SW 1271 (cell line): ENCODE measurements at places on chromosomes 2 and 18.

DNA sequence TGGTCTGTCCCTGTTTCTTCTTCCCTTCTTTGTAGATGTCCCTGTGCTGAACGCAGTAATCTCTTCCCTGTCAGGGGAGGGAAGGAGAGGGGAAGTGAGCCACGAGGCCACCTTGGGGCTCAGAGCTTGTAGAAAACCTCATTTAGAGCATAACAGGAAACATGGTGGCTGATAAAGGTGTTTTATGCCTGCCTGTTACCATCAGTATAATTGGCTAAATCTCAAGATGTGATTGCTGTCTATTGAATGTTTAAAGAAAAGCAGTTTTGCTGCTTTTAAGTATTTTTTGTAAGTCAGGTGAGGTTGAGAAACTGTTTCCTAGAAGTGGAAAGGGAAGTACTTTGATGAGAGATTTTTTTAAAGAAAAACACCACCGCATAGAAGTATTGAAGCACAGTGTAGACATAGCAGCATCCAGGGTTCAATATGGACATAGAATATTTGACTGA lies 59.7 kb upstream of the PDK1 start:
- no peak for DNase-seq

GRCh38 chr2:216402751-216403150 lies 9.5 kb upstream of the SMARCAL1 start:
- no peak for DNase-seq

DNA sequence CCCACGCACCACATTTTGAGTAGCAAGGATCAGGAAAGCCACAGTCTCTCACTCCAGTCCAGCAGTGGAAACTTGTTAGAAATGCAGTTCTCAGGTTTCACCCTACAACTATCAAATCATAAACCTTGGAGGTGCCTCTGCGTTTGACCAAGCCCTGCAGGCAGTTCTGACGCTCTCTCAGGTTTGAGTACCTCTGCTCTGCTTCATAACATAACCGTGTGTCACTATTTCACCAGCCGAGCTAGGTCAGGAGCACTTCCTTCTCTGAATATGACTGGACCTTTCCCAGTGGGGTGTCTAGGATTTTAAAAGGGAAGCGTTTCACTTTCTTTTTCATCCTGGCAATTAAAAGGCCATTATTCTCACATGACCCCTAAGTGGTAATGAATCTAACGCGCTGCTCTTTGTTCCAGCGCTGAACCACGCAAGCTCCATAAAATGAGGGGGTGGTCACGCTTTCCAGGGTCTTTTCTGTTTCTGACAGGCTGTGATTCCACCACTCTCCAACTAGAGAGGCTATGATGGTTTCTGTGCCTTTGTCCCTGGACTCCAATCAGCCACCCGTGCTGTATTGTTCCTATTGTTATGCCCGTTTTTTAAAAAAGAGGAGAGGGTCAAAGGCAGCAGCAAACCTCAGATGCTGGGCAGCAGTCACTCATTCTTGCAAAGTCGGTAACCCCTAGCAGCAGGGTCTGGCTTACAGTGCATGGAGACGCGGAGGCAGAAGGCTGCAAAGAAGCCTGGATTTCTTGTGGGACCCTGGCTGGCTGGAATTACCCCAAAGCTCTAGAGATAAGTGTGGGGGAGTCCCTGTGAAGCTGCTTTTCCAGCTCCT lies 75.2 kb upstream of the CTNNA2 start:
- DNase-seq, result no peak

GRCh38 chr2:197201874-197202273 lies 108.7 kb downstream of the ANKRD44 start:
- DNase-seq, result no peak

GRCh38 chr2:25620077-25620476 lies 53.3 kb downstream of the DTNB start:
- DNase-seq, result no peak

GRCh38 chr2:117536139-117536538 lies 278.4 kb upstream of the DDX18 start:
- DNase-seq, result no peak

DNA sequence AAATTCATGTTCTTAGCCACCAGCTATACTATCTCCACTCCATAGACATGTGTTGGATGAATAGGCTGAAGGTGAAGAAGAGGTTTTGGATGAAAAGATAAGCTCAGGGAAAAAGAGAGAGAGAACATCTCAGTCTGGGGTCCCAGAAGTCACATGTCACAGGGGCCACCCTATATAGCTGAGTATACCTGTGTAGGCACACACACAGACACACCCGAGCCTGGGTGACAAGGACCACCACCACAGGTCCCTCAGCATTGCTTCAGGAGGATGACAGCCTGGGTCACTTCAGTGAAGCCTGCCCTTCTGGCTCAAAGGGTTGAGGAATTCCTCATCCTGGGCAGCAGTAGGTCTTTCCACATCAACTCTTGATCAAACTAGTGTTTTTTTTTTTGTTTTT lies 56.2 kb downstream of the POLR1A start:
- no peak for DNase-seq

- no peak for DNase-seq
Measured at GRCh38 chr2:83143946-83144345, 1315.1 kb downstream of the SUCLG1 start.

DNA sequence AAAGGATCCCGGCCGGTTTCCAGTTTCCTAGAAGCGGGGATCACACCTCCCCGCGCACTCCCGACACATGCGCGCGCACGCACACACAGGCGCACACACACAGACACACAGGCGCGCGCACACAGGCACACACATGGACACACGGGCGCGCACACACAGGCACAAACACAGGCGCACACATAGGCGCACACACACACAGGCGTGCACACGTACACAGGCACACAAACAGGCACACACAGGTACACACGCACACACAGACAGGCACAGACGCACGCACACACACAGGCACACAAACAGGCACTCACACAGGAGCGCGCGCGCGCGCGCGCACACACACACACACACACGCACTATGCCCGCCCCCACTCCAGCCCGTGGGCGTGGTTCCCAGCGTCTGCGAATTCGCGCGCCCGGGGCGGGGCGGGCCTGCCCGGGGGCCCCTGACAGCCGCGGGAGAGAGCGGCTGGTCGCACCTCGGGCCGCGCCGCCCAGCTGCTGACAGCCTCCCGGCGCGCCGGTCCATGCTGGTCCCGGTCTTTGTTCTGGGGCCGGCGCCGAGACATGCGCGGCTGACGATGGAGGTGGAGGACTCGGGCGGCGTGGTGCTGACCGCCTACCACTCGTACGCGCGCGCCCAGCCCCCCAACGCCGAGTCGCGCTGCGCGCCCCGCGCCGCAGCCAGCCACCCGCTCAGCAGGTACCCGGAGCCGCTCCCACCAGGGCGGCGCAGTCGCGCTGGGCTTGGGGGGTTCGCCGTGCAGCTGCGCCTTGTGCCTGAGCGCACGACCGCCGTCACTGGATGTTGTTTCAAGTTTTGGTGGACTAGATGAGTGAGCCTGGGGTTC lies at the start of gene ARHGAP28:
ARHGAP28 (plus strand) TSS at position 470 of the 845 bp plus-strand sequence; CDS start at position 576, 106 bp downstream.
- no peak for DNase-seq

- peak; percentile 39 for DNase-seq
Measured at GRCh38 chr2:241559323-241560161, 997 bp downstream of the BOK start.

GRCh38 chr18:7908681-7909299 lies 341.7 kb downstream of the PTPRM start:
- DNase-seq, result no peak

GRCh38 chr18:46373791-46374190 lies 269.6 kb downstream of the HAUS1 start:
- no peak for DNase-seq

GRCh38 chr18:35117951-35118411 lies 76.8 kb downstream of the MAPRE2 start:
- DNase-seq, result no peak

- DNase-seq, result no peak
Measured at GRCh38 chr2:31950946-31951562, 59.8 kb downstream of the MEMO1 start.

GRCh38 chr2:147150241-147150635 lies 694.6 kb upstream of the ACVR2A start:
- DNase-seq, result no peak

- no peak for DNase-seq
Measured at GRCh38 chr2:46187112-46187618, 110.0 kb upstream of the EPAS1 start.

DNA sequence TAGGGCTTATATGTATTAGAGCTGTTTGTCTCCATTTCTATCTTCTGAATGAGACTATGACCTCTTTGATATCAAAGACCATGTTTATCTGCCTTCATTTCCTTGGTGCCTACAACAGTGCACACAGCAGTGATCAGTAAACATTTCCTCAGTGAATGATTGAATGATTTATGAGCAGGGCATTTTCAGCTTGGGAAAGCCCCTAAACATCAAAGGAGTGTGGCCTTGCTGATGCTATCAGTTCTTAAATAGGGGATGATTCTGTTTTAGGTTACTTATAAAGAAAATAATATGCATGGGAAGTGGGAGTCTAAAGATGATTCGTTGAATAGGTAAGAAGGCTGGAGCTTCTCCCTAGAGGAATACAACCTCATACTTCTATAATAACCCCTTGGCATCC lies 425.3 kb downstream of the ZNF521 start:
- no peak for DNase-seq

DNA sequence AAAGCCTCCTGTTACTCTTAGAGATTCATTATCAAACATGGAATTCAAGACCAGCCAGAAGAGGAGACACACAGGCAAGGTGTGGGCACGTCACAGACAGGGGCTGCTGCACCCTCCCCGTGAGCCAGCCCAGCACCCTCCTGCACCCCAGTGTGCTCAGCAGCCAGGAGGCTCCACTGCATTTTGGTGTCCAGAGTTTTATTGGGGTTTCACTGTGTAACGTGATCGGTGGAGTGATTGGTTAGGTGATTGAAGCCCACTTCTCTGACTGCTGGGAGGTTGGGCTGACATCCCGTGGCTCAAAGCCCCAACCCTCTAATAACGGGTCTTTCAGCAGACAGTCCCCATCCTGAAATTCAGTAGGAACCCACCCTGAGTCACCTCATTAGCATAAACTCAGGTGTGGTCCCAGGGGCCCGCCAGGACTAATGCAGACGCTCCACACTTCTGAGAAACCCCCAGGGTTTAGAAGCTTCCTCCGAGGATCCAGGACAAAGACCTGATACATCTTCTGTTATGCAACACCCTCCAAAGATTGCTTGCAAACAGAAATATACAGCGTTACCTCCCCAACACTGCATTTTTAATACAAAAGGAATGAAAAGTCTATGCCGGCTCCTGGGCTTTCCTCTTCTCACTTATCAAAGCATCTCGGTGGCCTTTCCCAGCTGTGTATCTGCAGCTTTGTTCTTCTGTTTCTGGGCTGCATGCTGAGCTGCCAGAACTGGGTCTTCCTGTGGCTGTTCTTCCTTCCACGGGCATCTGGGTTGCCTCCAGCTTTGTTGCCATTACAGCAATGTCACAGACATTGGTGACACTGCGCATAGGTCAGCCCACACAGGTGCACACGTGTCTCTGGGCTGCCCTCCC lies 43.7 kb upstream of the SNED1 start:
- no peak for DNase-seq

- no peak for DNase-seq
Measured at GRCh38 chr2:144183727-144184126, 336.2 kb downstream of the ZEB2 start.

GRCh38 chr2:214265991-214266489 lies 144.8 kb upstream of the VWC2L start:
- DNase-seq, result no peak

DNA sequence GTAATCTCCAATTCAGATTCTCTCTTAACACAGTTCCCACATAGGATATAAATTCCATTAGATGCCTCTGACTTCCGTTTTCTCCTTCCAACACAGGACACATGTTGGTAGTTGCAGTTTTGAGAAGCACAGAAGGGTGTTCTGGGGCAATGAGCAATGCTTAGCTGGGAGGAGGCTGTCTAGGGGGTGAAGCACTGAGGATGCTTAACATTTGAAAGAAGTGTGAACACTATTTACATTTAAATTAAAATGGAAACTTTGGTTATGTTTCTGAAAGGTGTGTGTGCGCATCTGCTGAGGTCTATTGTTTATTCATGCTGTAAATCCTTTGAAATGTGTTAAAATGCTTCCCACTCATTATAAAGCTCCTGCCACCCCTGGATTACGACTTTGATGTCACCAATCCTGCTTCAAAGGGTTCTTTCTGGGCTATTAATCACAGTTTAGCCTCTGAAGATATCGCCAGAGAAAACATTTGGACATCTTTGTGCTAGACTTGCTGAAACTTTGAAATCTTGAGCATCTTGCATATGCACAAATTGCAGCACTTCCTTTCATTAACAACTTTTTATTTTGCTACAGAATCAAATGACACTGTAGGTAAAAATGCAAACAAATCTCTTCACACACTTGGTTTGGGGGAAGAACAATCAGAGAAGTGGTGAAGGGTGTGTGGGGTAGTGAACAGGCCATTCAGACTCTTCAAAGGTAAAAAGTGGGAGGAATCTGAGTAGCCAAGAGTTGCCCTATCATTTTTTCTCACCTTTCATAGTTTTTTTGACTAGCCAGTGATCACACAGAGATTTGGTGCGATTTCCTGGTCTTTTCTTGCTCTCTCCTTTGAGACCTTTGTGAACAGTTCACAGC lies 258.4 kb downstream of the MYO3B start:
- DNase-seq, result no peak

DNA sequence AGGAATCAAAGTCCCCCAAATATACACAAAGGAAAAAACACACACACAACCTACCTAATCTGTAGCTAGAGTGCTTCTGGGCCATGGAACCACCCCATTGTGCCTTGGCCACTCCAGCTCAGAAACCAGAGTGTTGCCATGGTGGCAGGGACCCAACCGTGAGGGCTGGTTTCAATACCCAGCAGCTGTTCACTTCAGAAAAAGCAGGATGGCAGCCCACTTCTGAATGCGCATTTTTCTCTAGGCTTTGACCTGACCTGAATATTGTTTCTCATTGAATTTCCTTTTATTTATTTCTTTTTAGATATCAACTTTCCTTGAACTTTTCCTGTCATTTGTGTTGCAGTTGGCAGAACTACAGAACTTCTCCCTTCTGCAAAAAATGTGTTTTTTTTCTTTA lies 43.0 kb upstream of the EHBP1 start:
- no peak for DNase-seq

- no peak for DNase-seq
Measured at GRCh38 chr2:71552861-71553301, 99.5 kb downstream of the DYSF start.

DNA sequence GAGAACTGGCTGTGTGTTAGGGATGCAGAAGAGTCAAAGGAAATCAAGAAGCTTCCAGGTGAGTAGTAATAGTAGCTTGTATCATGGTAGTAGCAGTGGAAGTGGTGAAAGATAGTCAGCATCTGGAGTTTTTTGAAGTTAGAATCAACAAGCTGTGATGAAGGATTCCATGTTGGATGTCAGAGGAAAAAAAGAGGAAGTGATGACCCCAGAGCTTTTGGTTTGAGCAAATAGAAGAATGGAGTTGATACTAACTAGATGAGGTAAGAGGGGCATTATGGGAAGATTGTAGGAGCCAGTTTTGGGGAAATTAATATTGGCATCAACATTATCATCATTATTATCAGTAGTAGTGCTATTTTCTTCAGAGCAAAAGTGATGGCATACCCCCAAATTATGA lies 542.2 kb downstream of the XIRP2 start:
- DNase-seq, result no peak

- DNase-seq, result no peak
Measured at GRCh38 chr2:144421606-144422510, 98.1 kb downstream of the ZEB2 start.

GRCh38 chr2:128794285-128794684 lies 475.6 kb upstream of the HS6ST1 start:
- no peak for DNase-seq
